ENCODE measurements at places on chromosomes 2 and 18.
A peak's percentile ranks its signal among the peaks of the same experiment; 100 is the strongest.

- no peak for DNase-seq
Measured at GRCh38 chr2:9135822-9136558, 70.6 kb upstream of the ASAP2 start.

GRCh38 chr2:205267323-205267722, 415.0 kb upstream of the NRP2 start:
- no peak for DNase-seq

GRCh38 chr2:235623111-235623510, 129.3 kb downstream of the AGAP1 start:
- DNase-seq: no peak

DNA sequence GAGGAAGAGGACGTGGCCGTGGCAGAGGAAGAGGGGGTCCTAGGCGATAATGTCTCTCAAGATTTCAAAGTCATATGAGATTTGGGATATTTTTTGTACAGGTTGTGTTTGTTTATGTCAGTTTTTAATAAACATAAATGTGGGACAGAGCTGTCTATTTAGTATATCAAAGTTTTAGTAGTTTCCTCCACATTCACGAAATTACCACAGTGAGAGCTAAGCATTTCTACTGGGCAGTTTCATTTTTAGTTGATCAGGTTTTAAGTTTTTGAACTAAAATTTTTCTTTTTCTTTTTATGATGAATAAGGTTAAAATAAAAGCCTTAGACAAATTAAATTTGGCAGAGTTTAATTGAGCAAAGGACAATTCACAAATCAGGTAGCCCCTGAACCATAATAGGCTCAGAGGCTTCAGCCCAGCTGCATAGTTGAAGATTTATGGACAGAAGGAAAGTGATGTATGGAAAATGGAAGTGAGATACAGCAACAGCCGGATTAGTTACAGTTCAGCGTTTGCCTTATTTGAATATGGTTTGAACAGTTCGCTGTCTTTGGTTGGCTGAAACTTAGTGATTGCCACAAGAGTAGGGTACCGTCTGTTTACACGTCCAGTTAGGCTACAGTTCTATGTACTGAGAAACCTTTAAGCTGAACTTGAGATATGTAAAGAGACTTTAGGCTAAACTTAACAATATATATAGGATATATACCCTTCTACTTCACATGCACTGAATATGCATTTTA, 17.1 kb downstream of the SNRPD1 start:
- DNase-seq: no peak

DNA sequence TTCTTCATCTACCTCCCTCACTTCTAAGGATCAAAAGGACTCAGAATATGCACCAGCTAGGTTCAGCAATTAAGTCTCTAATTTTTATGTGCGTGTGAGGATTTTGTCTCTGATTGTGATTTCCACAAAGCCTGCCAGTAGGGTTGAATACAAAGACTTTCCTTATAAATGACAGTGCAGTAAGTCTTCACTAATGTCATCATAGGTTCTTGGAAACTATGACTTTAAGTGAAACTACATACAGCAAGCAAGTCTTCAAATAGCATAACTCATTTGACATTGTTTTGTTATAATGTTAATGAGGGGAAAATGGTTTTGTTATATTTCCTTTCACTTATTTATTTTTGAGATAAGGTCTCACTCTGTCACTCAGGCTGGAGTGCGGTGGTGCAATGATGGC, 526.3 kb upstream of the DCC start:
- no peak for DNase-seq

- DNase-seq: no peak
Measured at GRCh38 chr2:177599139-177599688, 206.6 kb downstream of the AGPS start.

DNA sequence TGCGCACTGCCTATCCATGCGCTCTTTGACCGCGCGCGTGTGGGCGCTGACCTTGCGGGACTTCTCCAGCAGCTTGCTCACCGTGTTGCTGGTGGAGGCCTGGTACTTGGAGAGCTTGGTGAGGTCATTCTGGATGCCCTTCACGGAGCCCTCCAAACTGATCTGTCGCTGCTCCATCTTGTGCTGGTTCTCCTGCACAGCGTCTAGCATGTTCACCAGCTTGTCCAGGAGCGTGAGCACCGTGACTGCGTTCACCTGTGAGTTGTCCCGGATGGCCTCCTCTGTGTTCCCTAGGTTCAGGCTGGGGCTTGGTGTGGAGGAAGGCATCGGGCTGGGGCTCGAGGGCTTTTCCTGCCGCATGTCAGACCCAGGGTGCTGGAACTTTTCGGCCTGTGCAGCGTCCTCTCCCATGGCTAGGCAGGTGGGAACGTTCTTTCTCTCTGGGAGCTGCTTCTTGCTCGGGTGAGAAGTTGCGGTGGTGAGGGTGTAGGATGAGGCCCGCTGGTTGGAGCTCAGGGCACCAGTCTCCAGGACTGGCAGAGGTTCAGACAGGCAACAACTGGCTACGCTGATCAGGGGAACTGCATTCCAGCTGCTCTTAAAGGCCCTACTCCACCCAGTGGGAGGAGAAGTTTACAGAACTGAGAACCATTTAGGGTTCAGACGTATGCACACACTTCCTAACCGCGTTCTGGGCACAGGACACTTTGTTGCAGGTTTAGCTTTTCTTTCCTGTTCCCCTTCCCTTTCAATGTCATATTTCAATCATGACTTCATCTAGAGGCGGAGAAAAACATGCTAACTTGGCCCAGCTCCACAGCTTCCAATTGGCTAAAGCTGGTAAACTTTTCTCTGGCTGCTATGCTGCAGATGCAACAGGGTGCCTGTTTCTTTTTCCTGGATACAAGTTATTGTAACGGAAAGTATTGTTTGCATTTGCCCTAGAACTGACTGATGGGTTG, at the start of gene CAVIN2:
Gene CAVIN2 (minus strand): TSS at position 574 of the 962 bp plus-strand sequence. CDS start 163 bp downstream, at position 411.
- DNase-seq: no peak

GRCh38 chr2:178819147-178819875, 12.1 kb upstream of the TTN start:
- no peak for DNase-seq

GRCh38 chr2:10083692-10084211, 3.5 kb upstream of the CYS1 start:
- DNase-seq: no peak

DNA sequence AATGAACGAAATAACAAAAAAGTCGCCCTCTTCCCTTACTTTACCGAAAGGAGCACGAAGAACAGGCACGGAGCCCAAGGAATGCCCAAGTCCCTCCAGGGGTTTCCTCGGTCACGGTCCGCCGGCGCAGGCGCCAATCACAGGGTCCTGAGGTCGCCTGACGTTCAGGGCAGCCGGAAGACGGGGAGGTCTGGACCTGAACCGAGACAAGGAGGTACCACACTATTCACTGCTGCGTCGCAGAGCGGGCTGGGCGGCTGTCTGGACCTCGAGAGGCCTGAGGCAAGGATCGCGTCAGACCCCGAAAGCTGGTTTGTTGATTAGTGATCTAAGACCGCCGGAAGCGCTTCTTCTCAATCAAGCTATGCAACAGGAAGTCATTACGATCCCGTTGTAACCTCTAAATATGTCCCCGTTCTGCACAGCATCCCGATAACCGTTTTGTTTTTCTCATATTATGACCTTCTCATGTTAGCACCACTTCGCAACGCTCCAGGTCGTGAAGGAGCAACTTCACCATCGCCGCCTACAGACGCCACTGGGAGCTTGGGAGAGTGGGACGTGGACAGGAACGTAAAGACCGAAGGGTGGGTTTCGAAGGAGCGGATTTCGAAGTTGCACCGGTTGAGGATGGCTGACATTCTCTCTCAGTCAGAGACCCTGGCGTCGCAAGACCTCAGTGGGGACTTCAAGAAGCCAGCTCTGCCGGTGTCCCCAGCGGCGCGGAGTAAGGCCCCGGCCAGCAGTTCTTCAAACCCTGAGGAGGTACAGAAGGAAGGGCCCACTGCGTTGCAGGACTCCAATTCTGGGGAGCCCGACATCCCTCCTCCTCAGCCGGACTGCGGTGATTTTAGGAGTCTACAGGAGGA, at the start of the genes SLC4A1AP and SUPT7L:
Gene SLC4A1AP (plus strand): TSS at position 605 of the 869 bp plus-strand sequence. CDS start 26 bp downstream, at position 631.
Gene SUPT7L (minus strand): TSS at position 330 of the 869 bp plus-strand sequence. CDS start 1,422 bp downstream, outside the sequence.
- peak; percentile 71 for DNase-seq

- no peak for DNase-seq
Measured at GRCh38 chr18:57697426-57697825, 75.8 kb upstream of the NARS1 start.

- no peak for DNase-seq
Measured at GRCh38 chr2:141519906-141520305, 610.9 kb downstream of the LRP1B start.

GRCh38 chr2:39524061-39524460, 87.0 kb upstream of the MAP4K3 start:
- no peak for DNase-seq

DNA sequence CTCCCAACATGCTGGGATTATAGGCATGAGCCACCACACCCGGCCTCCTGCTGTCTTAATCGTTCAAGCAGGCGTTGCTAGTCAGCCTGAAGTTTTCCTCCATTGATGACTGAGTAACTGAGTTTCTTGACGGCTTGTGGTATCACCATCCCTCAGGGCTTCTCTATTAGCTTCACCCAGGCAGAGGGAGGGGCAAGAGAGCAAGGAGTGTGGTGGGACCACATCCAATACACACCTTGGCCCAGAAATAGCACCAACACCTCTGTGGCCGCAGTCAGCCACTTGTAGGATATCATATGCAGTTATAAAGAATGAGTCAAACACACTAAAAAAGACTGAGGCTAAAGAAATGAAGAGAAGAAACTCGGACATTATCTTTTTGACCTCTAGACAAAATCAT, 1009.4 kb upstream of the CELF4 start:
- DNase-seq: no peak

- DNase-seq: no peak
Measured at GRCh38 chr18:69490072-69490471, 89.4 kb downstream of the DOK6 start.

DNA sequence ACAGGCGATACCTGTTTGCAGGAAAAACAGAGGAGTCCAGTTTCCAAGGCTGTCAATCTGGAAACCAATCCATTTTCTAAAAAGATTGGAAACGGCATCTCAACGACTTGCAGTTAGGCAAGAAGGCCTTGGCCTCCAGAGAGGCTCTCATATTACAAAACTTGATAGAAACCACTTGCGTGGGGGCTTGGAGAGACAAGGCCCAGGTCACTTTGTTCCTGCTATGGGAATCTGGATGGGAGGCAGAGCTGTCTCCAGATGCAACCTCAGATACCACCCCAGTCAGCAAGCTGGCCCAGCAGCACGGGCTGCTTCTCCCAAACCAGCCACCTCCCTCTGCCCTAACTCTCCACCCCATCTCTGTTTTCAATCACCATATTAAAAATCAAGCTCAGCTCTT, 298.8 kb downstream of the TNS1 start:
- DNase-seq: no peak

- no peak for DNase-seq
Measured at GRCh38 chr18:59719544-59720181, 22.4 kb upstream of the CCBE1 start.

GRCh38 chr2:24857746-24858145, 62.3 kb downstream of the ADCY3 start:
- no peak for DNase-seq

DNA sequence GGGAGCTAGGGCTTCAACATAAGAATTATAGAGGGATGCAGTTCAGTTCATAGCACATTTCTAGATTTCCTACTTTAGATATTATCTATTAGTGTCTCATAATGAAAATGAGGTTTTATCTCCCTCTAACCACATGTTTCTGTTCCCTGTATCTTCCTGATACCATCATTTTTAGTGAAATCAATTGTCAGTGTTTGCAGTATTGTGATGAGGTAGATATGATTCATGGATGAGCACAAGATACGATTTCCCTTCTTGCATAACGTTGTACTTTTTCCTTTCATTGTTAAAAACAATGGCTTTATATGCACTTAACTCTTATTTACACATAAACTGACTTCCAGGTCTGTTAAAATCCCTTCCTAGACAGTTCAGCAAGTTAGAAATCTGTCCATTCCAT, 211.4 kb downstream of the ZBTB7C start:
- no peak for DNase-seq

DNA sequence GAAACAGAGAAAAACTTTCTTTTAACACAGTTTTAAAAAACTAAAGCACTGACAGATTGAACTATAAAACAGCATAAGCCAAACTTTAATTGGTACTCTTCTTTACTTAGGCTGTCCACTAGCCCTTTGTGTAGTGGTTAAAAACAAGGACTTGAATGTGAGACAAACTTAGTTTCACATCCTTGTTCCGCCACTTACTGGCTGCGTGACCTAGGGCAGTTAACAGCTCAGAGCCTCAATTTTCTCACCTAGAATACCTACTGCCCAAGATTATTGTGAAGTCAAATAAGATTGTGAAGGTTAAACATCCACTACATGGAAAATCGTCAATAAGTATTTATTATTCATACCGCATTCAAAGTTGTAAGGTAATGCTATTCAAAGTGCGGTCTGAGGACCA, 2.0 kb downstream of the WDR35 start:
- DNase-seq: no peak
